ENCODE measurements at places on chromosomes 7 and 10.

DNA sequence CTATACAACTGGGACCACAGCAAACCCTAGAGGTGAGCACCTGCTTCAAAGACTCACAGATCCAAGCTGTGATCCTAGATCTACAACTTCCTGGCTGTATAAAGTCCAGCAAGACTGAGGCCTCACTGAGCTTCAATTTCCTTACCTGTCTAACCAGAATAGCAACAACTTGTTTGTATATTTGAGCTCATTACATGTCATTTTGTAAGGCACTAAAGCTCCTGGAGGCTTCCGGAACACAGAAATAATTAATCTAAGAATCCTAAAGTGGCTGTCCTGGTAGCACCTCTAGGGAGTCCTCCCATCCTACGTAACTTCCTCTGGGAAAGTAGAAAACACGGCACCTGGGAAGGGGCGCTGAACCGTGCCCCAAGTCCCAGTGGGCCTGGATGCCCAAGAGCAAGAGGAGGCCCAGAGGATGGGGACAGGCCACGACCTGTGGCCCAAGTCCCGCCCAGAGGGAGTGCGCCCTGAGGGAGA lies 39.4 kb downstream of the HK1 start:
- DNase-seq = no peak

GRCh38 chr7:129238546-129238945 lies 13.7 kb downstream of the AHCYL2 start:
- DNase-seq = no peak

DNA sequence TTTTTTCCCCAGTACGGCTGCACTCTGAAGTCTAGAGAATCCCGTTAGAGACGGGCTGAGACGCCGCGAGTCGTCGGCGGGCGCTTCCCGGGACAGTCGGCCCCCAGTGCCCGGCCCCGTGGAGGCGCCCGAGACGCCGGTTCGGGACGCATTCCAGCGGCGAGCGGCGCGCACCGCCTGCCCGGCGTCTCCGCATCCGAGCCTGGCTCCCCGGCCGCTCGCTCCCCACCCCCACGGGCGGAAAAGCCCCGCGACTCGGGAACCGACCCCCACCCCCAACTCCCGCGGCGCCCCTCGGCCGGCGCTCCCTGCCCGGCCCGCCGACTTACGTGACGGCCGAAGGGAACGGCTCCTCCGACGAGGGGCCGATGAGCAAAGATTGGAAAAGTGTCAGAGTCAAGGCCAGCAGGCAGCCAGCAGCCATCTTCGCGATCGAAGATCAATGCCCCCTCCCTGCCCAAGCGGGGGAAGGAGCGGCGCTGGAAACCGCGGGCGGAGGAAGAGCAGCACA lies 486 bp downstream of the CACNA2D1 start:
- peak; percentile 7 for DNase-seq

GRCh38 chr10:35635576-35635975 lies 6.5 kb downstream of the FZD8 start:
- DNase-seq = no peak

DNA sequence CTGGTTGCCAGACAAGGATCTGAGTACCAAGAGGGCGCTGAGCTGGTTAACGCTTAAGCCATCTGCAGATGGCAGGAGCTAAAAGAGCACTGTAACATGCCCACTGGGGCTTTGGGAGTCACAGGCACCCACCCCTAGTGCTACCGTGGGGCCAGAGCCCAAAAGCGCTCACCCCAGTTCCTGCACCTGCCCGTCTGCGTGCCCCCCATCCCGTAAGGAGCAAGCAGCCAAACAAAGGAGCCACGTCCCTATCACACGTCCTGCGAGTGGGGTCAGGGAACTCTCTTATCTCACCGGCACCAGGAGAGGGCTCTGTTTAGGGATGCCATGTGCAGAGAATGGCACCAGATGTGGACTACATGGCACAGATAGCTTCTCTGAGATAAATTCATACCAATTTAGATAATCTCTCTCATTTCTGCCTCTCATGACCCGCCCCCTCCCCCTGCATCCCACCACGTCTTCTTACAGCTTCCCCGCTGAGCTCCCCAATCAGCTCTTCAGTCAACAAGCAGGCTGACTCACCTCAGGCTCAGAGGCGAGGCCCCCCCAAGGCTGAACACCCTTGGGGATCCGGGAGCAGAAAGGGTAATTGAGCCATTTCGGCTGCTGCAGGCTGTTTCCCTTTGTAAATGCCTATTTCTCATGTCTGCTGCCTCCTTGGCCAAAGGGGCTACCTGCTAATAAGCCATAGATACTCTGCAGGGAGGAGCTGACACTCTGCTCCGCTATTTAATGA lies 235.7 kb downstream of the GRID1 start:
- no peak for DNase-seq

DNA sequence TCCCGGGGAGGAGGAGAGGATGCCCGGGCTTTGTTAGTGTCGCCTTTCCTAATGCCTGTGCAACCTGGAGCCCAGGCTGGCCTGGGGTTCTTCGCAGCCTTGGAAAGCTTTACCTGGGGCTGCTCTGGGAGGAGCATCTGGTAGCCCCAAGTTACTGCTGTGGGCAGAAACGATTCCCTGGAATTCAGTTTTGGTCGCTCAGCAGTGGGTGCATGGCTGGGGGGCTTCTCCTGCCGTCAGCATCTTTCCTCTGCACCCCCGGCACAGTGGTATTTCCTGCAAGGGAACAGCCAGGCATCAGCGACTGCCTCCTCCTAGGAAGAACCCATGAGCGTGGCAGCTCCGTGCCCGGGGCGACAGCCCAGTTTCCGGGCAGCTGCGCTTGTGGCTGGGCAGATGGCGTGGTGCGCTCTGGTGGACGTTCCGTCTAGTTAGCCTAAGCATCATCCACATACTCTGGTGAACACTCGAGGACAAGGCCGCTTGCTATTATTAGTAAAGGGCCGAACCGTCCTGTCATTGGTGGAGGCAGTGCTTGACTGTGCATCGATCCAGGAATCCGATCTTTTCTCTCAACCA lies 107.0 kb upstream of the BTBD16 start:
- DNase-seq = no peak

GRCh38 chr7:31443457-31443856 lies 70.4 kb upstream of the ITPRID1 start:
- no peak for DNase-seq

DNA sequence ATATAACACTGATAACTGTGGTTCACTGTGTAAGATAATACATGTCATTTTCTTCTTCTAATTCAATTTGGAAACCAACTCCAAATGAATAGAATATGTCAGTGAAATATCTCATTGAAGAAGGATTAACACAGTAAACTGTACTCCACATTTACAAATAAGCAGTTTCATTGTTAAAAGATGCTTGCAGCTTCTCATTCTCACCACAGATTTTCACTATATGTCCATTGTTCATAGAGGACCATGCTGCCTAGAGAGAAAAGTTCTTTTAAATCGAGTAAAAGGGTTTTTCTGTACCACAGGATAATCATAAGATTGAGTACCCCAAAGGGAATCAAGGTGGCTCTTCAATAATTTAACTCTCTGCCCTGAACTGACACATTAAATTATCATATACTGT lies 165.5 kb downstream of the LRRN3 start:
- no peak for DNase-seq

GRCh38 chr10:90319188-90319914 lies 538.5 kb downstream of the HTR7 start:
- DNase-seq = peak; percentile 91

- no peak for DNase-seq
Measured at GRCh38 chr7:122070062-122070461, 74.0 kb downstream of the AASS start.

DNA sequence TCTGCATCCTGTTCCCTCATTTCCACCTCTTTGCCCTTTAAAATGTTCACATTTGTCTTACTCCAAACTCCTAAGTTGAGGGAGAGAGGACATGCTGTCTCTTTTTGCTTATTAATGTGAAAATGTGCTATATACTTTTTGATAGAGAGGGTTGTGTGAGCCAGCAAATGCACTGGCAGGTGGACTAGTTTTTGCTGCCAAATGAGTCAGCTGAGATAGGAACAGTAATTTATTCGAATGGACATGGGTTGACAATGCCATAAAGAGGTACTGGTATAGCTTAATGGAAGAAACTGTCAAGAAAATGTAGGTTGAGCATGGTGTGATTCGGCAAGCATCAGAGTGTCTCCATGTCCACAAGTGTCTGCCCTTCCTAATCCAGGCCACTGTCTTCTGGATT lies 9.2 kb upstream of the TRUB1 start:
- no peak for DNase-seq

GRCh38 chr7:96322373-96322695 lies 436 bp upstream of the SLC25A13 start:
- DNase-seq = no peak

DNA sequence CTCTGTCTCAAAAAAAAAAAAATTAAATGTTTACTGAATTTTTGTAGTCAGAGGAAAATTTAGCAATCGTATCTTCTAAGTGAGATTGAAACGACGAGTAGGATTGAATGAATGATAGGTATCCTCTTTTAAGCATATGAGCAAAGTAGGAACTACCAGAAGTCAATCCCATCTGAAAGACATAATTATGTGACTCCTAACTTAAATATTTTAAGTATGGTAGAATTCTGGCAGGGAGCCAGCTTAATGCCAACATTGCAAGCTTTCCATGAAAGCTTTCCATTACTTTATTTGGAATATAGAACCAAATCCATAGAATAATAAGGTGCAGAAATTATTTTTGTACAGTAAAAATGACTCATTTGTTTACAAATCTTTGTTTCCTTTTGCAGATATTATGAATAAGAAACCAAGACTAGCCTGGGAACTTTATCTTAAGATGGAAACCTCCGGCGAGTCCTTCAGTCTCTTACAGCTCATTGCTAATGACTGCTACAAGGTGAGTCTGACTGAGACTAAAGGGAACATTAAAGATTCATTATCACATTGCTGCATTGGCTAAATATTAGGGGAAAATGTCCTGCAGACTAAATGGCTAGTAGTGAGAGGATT lies 50.2 kb upstream of the UBN2 start:
- no peak for DNase-seq

- DNase-seq = no peak
Measured at GRCh38 chr7:44131173-44132029, 8.1 kb upstream of the POLD2 start.

GRCh38 chr7:99788554-99788953 lies 4.6 kb upstream of the CYP3A4 start:
- no peak for DNase-seq

DNA sequence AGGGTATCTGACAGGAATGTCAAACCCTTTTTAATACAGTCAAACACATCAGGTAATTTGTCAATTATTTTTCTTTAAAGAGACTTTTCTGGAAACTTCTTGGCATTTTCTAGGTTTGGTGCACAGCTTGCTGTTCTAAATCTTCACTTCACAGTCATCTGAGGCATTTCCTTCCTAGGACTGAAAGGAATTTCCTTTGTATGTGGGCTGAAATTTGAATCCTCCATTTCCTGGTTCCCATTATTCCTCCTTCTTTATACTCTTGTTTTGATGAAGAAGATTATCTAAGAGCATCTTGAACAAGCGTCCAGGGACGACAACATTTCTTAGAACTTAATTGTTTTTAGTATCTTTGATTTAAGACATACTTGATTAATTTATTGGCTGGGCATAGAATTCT lies 24.9 kb downstream of the CALD1 start:
- no peak for DNase-seq

GRCh38 chr10:62735464-62736167 lies 68.9 kb upstream of the ADO start:
- no peak for DNase-seq

GRCh38 chr10:98424295-98425254 lies 9.6 kb upstream of the PYROXD2 start:
- DNase-seq = no peak

DNA sequence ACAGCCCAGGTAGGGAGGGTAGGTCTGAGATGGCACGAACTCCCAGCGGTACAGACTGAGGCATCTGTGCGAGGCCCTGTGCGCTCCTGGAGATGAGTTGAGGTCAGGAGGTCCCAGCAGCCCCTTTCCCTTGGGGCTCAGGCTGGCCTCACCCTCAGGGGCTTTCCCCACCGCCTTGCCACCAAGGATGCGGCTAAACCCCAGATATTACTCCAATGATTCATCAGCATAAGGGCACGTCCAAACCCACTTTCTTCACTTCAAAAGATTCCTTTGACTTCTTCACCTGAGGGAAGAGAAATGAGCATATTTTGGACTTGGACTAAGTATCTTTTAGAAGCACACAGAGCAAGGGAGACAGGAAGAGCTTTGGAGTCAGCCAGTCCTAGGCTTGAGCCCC lies 20.3 kb downstream of the UROS start:
- no peak for DNase-seq

GRCh38 chr7:30764030-30764975 lies 6.9 kb upstream of the MINDY4 start:
- DNase-seq = no peak

DNA sequence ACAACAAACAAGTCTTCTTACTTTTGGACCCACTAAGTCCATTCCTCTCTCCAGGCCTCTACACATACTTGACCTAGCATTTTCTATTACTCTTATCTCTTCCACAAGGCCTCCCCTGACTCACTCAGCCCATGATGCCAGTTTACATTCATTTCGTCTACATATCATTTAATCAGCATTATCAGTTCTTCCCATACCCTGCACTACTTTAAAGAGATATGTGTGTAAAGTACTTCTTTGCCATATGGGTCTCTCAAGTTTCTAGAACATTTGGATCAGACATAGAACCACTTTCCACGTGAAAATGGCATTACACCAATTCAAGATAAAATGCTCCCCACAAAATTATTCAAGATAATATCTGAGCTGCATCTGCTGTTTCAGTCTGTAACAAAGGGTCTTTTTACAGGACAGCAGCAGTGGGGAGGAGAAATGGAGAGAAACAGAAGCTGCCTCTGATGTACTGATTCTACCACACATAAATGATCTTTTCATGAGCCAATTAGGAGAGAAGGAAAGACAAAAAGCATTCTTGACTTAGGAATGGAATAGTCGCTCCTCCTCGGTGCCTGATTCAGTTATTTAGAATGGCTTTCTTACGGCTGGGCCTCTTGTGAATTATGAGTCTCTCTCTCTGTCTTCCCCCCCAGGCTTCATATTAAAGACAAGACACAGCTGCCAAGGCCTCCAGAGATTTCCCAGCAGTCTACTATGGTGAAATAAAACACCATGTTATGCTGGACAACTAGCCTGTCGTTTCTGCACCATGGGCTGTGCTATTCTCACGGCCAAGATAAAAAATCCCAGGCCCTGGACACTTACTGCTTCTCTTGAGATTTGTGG lies 46.9 kb upstream of the SEPTIN7 start:
- DNase-seq = no peak

DNA sequence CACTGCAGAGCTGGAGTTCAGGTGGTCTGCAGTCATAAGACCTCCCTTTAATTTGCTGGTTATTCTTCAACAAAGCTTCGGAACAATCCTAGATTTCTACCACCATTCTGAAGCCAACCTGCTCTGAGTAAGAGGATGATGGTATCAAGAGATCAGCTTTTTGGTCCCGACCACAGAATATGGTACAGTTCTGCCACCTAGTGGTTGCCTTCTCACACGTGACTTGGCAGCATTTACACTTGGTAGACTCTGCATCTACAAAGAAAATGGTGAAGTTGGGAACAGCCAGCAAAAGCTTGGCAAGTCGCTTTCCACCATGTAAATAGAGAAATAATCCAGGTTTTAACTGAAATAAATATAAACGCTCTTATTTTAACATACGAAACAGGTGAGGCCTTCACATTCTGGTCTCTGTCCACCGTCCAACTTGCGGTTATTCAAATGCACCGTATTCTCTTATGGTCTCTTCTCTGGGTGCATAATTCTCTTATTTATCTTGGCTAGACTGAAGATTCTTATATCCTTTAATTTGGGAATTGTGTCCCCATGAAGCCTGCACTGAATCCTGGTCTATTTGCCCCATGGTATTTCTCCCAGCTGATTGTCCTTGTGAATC lies 173.9 kb upstream of the GRM3 start:
- DNase-seq = peak; percentile 1
